ENCODE measurements at places on chromosomes 2 and 18.

- no peak for DNase-seq
Measured at GRCh38 chr2:124187948-124188347, 162.9 kb downstream of the CNTNAP5 start.

DNA sequence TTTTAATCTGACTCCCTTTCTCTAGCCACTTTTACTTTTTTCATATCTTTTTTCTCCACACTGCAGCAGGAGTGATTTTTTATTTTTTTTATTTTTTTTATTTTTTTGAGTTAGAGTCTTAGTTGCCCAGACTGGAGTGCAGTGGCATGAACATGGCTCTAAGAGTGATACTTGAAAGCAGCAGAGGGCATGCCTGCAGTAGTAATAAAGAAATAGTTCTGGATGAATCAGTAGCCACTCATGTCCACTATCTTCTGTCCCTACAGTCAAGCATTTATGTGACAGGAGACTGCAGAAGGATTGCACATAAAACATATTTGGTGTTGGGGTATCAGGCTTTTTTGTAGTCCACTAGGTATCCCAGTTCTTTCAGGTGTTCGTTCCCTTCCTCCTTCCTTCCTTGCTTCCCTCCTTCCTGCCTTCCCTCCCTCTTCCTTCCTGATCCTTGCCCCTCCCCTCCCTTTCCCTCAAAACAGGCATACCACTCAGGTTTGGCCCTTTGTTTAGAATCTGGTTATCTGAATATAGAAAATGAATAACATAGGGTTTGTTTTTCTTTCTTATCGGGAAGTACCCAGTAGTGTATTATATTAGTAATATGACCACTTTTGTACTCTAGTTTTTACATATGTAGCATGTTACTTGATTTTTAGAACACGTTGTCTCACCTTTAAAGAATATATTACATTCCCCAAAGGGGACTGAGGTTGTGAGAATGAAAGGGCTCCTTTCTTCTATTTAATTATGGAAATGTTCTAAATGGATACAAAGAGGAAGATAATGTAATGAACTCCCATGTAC lies 23.5 kb downstream of the MIB1 start:
- DNase-seq: no peak

DNA sequence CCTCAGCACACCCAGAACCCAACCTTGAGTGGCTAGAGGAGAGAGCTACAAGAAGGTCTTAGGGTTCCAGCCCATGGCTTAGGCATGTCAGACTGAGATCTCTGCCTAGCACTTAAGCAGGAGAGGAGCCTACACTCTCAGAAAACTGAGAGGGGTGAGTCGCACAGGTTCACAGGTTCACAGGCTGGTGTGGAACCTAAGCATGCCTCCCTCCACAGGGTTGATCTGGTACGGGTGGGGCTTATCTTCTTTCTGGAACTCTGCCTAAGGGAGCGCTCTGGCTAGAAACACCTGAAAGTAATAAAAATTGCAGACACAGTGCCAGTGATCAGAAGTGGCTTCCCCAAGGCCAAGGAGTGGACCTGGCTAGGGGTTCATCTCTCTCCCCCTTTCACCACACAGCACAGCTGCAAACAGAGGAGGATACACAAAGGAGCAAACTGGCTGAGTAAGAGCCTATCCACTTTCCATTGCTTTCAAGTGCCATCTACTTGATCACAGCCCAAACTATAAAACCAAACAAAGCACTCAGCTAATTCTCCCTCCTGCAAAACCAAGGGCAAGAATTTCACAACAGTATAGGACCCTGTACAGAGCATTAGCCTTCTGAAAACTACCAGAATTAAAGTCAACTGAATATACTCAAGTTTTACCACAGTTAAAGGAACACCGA lies 481.9 kb upstream of the SETBP1 start:
- DNase-seq: no peak

- no peak for DNase-seq
Measured at GRCh38 chr18:250685-251084, 17.2 kb downstream of the THOC1 start.

DNA sequence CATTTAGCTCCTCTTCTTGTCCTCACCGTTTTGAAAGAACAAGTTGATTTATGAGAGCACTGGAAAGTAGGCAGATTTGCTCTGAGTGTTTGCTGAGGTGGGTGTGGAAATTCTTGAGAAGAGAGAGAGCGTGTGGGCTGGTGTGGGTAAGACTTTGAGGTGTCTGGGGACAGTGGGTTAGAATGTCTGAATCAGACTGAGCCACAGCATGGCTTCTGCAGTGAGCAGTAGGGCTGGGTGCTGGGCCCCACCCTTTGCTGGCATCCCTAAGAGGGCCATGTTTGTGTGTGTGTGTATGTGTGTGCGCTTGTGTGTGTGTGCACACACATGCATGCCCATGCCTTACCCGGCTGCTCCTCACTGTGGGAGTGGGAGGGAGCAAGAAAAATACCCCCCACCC lies 63.7 kb downstream of the COPS8 start:
- no peak for DNase-seq

DNA sequence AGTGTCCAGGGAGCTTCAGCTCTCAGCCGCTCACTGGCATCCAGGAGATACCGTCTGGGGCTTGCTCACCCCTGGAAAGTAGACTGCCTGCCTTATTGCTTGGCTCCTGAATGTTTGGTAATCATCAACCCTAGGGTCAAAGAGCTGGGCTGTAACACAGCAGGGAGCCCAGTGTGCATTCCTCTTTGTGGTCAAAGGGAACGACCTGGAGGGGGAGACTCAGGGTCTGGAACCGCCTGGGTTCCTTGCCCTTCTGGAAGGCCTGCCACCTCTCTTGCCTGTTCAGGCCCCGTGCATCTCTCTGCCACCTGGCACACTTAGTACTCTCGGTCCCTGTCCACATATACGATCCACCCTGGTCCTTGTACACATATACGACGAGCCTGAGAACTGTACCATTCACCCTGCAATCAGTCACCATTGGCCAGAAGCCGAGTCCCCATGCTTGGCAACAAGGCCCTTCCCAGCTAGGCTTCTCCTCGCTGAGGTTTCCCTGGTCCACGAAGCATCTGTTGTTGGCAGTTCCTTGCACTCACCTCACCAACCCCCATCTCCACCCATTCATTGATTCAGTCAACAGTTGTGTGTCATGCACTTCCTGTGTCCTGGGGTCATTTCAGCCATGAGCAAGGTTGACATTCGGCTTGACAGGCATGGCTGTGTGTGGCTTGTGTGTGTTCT lies at the start of gene NAT8:
TSS of gene NAT8 (minus strand) at position 85 of the 681 bp plus-strand sequence. CDS start 794 bp downstream, outside the sequence.
- no peak for DNase-seq

GRCh38 chr2:11612553-11613215 lies 57.3 kb downstream of the NTSR2 start:
- DNase-seq: no peak

GRCh38 chr2:177164584-177165052 lies 48.0 kb upstream of the HNRNPA3 start:
- DNase-seq: peak; percentile 60

- no peak for DNase-seq
Measured at GRCh38 chr2:205510345-205510744, 172.0 kb upstream of the NRP2 start.

DNA sequence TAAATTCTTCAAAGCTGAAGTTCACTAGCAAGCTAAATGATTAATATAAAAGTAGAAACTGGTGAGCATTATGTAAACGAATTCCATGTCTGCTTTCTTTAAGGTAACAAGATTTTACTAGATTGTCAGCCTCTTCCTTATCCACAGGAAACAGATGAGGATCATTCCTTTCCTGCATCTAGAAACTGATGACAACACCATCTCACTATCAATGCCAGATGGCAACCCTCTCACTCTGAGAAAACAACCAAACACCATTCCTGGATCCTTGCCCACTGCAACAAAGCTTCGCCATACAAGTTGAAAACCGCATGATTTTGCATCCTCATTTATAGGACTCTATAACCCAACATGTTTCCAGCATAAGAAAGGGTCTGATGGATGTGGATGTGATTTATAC lies 122.9 kb downstream of the ZNF521 start:
- DNase-seq: no peak

DNA sequence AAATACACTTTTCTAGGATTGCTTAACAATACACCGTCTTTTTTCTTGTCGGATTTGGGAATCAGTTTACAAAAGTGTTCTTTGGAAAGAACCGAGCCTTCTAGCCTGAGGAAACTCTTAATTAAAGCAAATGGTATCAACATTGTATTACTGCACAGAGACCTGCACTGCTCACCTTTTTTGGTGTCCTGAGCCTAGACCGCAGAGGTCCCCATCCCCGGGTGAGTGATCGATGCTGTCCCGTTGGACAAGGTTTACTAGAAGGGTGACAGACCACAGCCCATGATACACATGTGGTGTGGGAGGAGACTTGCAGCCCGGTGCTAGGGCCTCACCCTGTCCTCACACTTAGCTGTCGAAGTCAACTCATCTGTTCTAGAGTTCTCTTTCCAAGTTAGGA lies 55.3 kb downstream of the TSHZ1 start:
- no peak for DNase-seq
